T1000 (cell line): ENCODE measurements at places on chromosomes 5 and 9.

GRCh38 chr9:99437145-99437544 is 215.1 kb downstream of the SEC61B start:
- no peak for DNase-seq

DNA sequence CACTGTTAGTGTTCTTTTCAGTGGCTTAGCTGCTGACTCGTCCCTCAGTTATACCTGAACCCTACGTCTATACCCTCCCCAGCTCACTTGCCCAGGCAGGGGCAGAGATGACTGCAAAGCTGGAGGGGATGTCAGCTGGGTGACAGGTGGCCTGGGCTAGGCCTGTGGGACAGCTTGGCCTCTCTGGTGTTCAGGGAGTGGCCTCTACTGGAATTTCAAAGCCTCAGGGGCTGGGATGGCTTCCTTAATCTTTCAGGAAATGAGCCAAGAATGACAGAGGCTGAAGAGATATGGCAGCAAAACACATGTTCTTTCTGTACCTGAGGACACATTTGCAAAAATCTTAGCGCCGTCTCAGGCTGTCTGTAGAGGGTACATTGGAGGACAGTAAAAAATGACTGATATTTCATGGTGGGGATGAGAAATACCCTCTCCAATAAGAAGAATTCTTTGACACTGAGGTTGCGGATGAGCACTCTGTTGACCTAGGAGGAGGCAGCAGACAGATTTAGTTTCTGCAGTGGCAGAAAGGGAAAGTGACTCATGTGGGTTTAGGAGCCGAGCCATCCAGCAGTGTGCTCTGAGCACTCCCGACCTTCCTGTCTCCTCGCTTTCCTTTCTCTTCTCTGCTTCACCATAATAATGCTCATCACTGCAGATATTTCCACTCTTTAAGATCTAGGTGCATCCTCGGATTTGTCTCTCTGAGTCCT is 54.4 kb downstream of the ENTREP1 start:
- peak; percentile 16 for DNase-seq

DNA sequence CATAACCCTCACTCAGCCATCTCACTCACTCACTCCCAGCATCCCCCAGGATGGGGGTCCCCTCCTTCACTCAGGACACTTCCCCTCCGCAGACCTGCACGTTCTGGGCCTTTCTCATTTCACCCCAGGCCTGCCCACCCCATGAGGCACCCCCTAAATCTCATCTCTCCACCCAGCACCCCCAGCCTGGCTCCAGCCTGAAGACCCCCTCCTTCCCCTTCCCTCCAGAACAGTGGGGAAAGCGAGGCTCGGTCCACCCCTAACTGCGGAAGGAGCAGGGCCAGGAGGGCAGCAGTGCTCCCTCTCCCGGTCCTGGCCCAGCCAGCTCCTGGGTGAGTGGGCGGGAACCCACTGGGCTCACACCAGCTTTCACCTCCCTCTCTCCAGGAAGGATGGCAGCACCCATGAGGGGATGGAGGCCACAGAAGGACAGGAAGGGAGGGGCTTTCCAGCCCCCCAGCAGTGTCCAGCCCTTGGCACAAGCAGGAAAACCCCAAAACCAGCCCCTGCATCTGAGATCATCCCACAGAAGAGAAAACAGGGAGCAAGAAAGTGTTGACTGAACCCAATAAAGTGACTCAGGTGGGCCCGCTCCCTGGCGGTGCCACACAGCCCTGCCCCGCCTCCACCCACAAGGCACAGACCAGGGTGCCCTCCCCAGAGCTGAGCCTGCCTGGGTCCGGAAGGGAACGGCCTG is 55.0 kb downstream of the LRSAM1 start:
- DNase-seq = no peak

GRCh38 chr5:169571355-169571754 is 12.2 kb upstream of the SPDL1 start:
- DNase-seq = no peak

DNA sequence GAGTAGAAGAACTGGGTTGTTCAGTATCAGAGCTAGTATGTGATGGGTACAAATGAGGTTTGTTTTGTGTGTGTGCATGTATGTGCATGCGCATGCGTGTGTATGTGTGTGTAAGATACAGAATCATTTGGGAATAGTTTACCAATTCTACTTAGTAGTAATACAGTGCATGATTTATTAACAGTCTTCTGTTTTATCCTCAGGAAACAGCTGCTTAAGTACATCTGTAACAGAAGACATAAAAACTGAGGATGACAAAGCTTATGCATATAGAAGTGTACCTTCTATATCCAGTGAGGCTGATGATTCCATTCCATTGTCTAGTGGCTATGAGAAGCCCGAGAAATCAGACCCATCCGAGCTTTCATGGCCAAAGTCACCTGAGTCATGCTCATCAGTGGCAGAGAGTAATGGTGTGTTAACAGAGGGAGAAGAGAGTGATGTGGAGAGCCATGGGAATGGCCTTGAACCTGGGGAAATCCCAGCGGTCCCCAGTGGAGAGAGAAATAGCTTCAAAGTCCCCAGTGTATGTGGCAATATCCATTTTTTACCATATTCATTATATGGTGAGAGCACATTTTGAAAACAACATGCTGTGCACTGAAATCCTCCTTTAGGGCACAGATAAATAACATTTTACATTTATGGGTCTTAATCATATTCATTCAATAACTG is 228.5 kb downstream of the KDM4C start:
- DNase-seq = no peak

- DNase-seq = no peak
Observed at GRCh38 chr5:9537223-9538141, 8.4 kb downstream of the SEMA5A start.
